ENCODE measurements at places on chromosomes 16 and 17.

DNA sequence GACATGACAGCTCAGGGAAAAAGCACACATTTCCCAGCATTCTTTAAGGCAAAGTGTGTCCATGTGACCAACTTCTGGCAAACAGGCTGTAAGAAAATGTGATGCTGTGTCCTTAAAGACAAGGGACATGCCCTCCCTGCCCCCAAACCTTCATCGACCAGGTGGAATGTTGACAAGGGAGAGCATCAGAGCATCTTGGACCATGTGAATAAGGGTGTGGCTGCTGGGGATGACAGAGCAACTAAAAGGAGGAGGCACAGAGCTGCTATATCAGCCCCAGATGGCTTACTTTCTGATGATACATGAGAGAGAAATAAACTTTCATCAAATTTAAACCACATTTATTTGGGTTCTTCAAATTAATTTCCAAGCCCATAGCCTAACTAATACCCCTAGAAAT is 2.2 kb upstream of the ZNF23 start:
- no peak for DNase-seq

GRCh38 chr16:84913315-84913714 is 93.5 kb downstream of the CRISPLD2 start:
- no peak for DNase-seq

DNA sequence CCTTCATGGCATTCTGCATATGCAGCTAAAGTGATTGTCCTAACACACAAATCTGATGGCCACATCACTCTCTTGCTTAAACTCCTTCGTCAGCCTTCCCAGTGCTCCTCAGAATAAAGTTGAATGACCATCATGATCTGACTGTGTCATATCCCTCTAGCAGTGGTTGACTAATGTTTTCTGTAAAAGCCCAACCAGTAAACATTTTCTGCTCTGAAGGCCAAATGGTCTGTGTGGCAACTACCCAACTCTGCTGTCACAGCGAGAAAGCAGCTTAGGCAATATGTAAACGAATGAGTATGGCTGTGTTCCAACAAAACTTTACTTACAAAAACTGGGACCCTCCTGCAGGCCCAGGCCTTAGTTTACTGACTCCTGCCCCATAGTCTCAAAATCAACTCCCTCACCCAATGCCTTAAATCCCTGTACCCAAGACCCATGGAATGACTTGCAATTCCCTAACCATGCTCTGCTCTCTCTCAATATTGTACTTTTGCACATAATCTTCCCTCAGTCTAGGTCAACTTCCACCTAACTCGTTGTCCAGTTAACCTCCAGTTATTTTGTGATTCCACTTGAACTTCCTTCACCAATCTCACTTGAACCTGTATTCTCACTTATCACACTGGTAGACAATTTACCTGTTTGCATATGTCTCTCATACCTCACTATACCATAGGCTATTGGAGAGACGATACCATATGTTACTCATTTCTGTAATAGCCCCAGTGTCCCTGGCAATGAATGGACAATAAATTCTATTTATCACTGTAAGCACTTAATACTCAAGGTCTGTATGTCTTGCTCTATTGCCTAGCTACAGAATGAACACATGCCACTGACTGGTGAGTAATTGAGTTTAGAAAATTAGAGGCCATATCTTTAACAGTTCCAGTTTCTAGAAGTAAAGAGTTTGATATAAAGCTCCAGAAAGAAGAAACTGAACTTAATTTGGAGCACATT is 29.1 kb downstream of the TMEM100 start:
- DNase-seq, result no peak

GRCh38 chr17:82983510-82984248 is 95.7 kb upstream of the METRNL start:
- no peak for DNase-seq

- peak; percentile 30 for DNase-seq
Observed at GRCh38 chr16:70252355-70252988, 732 bp upstream of the EXOSC6 start.

Data from DMS79 (cell line).